ENCODE measurements at places on chromosomes 7 and 10.

GRCh38 chr7:156123362-156123761, 311.1 kb upstream of the SHH start:
- no peak for DNase-seq

- no peak for DNase-seq
Observed at GRCh38 chr10:4820804-4821401, 5.1 kb upstream of the AKR1E2 start.

DNA sequence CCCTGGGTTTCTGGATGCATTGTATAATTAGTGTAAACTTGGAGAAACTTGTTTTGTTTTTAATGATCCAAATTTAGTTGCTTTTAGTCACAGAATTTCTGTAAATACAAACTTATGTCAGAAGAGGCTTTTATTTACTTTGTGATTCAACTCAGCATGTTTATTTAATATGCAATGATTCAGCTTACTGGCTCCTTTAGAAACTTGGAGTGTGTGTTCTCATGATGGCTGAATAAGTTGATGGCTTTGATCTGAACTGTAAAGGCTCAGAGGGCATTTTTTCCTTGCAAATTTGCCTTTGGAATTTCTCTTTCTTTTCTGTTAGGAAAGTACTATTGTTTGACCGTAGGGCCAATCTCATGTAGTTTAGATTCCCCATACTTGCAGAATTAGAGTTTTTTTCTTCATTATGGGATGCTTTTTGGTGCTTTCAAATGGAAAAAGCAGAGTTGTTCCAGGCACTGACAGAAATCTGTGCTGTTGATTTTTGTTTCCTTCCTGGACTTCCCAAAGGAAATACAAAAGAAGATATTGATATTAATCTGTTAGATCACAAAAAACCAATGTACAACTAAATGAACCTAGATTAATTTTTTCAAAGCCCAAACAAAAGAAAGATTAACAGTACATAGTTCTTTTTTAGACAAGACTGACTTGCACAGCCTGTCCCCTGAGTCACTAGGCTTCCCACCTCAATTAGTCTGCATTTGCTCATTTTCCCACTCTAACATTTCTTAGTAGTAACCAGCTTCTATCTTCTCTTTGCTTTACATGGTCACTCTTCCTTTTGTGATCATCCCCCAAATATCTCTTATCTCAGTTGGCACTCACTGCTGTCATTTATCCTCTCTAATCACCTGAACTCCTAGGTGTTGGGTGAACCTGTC, 96.8 kb upstream of the AGR3 start:
- no peak for DNase-seq

GRCh38 chr10:97512993-97513392, 14.3 kb downstream of the UBTD1 start:
- DNase-seq = no peak

GRCh38 chr7:129615018-129615417, 3.5 kb downstream of the NRF1 start:
- DNase-seq = no peak

GRCh38 chr10:128072941-128073645, 53.1 kb downstream of the MKI67 start:
- DNase-seq = no peak

GRCh38 chr10:130028465-130028819, 64.4 kb upstream of the EBF3 start:
- DNase-seq = no peak

GRCh38 chr10:49642311-49642710, 28.5 kb downstream of the CHAT start:
- no peak for DNase-seq

GRCh38 chr10:98963608-98964007, 272.0 kb downstream of the HPSE2 start:
- DNase-seq = no peak

GRCh38 chr7:30351286-30351685, 66.9 kb downstream of the ZNRF2 start:
- DNase-seq = no peak

- DNase-seq = no peak
Observed at GRCh38 chr7:83806538-83806937, 157.6 kb upstream of the SEMA3E start.

DNA sequence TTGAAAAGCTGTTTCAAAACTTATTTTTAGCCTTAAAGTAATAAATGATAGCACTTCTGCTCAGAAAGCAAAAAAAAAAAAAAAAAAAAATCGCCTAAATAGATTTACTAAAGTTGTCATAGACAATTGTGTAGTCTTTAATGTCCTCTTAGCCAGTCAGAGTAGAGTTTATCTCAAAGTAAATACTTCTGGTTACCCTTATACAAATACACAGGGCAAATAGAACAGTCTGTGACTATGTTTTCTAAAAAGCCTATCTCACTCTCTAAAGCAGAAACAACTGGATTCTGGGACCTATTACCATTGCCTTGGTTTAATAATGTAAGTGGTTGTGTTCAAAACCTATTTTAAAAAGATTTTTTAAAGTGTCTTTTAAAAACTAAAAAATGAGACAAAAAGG, 156.2 kb upstream of the THSD7A start:
- DNase-seq = no peak

DNA sequence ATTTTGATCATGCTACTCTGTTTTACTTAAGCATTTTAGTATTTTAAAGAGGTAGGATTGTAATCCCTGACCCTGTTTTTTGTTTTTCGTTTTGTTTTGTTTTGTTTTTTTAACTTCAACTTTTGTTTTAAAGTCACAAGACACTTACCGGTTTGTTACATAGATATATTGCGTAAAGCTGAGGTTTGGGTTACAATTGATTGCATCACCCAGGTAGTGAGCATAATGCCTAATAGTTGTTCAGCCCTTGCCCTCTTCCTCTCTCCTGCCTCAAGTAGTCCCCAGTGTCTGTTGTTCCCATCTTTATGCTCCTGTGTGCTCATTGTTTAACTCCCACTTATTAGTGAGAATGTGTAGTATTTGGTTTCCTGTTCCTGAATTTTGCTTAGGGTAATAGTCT, 93.1 kb upstream of the TEX47 start:
- DNase-seq = no peak

- no peak for DNase-seq
Observed at GRCh38 chr7:133315332-133316040, 62.6 kb downstream of the EXOC4 start.

GRCh38 chr10:110016039-110016438, 8.3 kb downstream of the ADD3 start:
- peak; percentile 23 for DNase-seq

GRCh38 chr7:25261545-25262140, 33.4 kb upstream of the NPVF start:
- no peak for DNase-seq

- no peak for DNase-seq
Observed at GRCh38 chr7:123787220-123788007, 38.6 kb upstream of the WASL start.

GRCh38 chr10:69087590-69088470, at the start of gene SRGN:
Gene SRGN (plus strand): TSS chr10:69088103. CDS start chr10:69088158, 55 bp downstream.
- no peak for DNase-seq

- no peak for DNase-seq
Observed at GRCh38 chr7:92095380-92095779, 38.9 kb downstream of the CYP51A1 start.

- no peak for DNase-seq
Observed at GRCh38 chr7:154767821-154768415, 235.0 kb downstream of the PAXIP1 start.

DNA sequence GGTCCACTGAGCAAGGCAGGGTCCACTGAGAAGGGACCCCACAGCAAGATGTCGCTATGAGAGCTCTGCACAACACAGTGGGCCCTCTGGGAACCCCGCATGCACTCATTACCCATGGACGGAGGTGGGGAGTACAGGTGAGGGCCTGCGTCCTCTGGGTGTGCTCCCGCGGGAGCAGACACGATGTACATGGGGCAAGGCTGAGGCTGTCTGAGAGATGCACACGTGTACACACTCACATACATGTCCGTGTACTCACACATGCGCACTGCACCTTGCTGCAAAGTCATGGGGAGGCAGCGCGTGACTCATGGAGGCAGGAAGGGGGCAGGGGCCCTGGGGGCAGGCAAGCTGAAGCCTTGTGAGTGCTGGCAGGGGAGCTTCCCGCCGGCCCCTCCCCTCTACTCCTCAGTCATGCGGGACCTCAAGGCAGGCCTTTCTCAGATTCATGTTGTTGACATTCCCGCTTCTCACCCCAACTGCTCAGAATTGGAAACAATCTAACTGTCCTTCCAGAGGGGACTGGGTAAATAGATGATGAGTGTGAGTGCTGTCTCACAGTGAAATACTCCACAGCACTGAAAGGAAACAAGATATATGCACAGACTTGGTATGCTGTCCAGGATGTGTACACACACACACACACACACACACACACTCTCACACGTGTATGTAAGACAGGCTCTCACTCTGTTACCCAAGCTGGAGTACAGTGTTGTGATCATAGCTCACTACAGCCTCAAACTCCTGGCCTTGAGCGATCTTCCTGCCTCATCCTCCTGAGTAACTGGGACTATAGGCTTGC, 40.0 kb downstream of the GOLGA7B start:
- DNase-seq = peak; percentile 79

GRCh38 chr7:105261689-105262088, 127.0 kb downstream of the SRPK2 start:
- DNase-seq = no peak

- DNase-seq = no peak
Observed at GRCh38 chr10:52379287-52379686, 65.2 kb downstream of the DKK1 start.

GRCh38 chr10:88810196-88810961, 7.8 kb downstream of the LIPM start:
- DNase-seq = peak; percentile 70

DNA sequence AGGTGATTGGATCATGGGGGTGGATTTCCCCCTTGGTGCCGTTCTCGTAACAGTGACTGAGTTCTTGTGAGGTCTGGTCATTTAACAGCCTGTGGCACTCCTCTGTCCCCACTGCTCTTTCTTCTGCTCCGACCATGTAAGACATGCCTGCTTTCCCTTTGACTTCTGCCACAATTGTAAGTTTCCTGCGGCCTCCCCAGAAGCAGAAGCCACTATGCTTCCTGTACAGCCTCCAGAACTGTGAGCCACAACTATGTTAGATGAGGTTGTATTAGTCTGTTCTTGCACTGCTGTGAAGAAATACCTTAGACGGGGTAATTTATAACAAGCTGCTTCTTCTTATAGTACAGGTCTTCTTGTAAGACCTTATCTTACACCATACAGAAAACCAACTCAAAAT, 241.7 kb upstream of the KLF14 start:
- DNase-seq = no peak

GRCh38 chr10:112981553-112981952, 31.5 kb downstream of the TCF7L2 start:
- DNase-seq = no peak

DNA sequence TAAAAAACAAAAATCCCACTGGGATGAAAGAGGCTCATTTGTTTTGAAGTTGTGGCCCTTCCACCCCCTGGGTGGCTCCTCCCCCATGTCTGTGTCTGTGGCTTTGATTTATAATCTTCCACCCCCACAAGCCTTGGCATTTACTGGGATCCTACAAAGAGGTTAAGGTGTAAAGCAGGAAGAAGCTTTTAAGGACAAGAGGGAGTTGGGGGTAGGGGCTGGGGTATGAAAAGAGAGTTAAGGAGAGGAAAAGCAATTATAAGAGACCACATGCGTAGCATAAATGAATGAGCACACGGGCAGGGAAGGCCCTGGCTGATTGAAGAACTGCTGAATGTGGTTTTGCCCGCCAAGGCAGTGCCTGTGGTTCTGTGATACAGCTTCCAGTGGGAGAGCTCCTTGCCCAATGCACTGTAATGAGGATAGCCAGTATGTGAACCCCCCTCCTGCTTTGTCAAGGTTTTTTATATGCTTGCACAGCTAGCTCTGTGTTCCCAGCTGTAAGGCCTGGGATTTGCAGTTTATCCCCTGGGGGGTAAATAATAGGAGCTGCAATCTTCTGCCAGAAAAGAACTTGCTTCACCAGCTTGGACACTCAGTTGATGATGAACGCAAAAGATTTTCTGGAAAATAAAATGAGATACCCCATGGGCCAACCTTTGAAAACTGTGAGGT, 34.7 kb upstream of the KMT2E start:
- peak; percentile 52 for DNase-seq

DNA sequence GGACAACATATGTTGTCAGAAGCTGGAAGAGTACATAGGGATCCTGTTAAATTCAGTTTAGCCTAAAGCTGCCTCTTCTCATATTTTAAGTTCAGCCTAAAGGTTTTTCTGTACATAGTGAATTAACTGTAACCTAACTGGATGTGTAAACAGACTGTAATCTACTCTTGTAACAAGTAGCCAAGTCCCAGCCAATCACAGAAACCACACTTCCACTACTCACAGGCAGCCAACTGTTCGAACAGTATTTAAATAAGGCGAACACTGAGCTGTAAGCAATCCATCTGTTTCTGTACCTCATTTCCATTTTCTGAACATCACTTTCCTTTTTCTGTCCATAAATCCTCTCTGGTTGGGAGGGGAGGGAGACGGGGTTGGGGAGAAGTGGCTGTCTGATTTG, 15.0 kb upstream of the STN1 start:
- DNase-seq = no peak

GRCh38 chr10:124138195-124138882, 44.9 kb upstream of the CHST15 start:
- DNase-seq = no peak
